ENCODE measurements at places on chromosomes 6 and 20. TPM values are rescaled to one million over a fixed set of nuclear protein-coding genes. Genes with fewer than 3 reads are reported as not detected.

- peaks cover 24% of the 10 kb centered on the region for H3K36me3 ChIP-seq
- DNase-seq, result no peak
- H3K27ac ChIP-seq, result no peak overlapping the region
- H3K4me3 ChIP-seq, result no peak overlapping the region
These were observed 79.0 kb downstream of the SYNJ2 start for GRCh38 chr6:158060455-158061360.

- DNase-seq, result peak; percentile 52
- H3K4me3 ChIP-seq, result peak overlapping the region; percentile 95
- H3K4me1 ChIP-seq, result peaks cover 58% of the 10 kb centered on the region
These were observed 491 bp downstream of the GPSM3 start for GRCh38 chr6:32191696-32192607.

GRCh38 chr20:47141941-47142773, 214.3 kb downstream of the ZMYND8 start:
- H3K27me3 ChIP-seq, result no peaks in the 10 kb centered on the region
- H3K4me1 ChIP-seq, result no peaks in the 10 kb centered on the region
- H3K4me3 ChIP-seq, result no peak overlapping the region
- no peak overlapping the region for H3K27ac ChIP-seq
- H3K36me3 ChIP-seq, result no peaks in the 10 kb centered on the region

- H3K27me3 ChIP-seq, result peaks cover 20% of the 10 kb centered on the region
- no peaks in the 10 kb centered on the region for H3K4me1 ChIP-seq
- H3K4me3 ChIP-seq, result no peak overlapping the region
- H3K36me3 ChIP-seq, result peaks cover 2% of the 10 kb centered on the region
- no peak for DNase-seq
These were observed 44.2 kb upstream of the TNFRSF21 start for GRCh38 chr6:47353871-47354270.

DNA sequence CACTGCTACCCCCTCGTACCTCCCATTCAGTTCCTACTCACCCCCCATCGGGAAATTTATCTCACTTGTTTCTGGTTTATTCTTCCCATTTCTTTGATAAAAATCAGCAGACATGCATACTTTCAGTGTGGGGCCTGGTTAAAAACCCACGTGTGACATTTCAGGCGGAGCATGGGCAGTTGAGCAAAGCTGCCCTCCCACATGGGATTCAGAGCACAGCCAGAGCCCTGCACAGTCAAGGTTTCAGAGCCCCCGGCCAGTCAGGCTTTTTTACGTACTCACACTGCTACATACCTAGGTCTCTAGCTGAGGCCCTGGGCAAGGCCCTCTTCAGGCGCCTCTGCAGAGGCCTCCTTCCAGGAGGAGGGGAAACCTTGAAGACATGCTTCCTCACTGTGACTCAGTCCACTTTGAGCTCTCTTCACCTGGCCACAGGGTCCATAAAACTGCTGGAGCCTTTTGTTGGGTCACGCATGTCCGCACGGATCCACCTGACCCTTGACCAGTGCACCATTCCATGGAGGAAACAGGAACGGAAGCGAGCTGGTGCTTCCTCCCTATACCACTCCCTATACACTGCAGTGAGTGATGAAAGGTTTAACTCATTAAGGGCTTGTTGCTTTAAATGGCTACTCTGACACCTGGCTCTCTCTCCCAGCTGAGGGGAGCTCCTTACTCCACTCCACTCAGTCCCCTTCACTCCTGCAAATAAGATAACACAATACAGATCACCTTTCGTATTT, 713.3 kb downstream of the PRKN start:
- DNase-seq, result no peak
- no peak overlapping the region for H3K4me3 ChIP-seq
- no peaks in the 10 kb centered on the region for H3K36me3 ChIP-seq
- no peak overlapping the region for H3K27ac ChIP-seq

- no peak for DNase-seq
- H3K36me3 ChIP-seq, result peaks cover 2% of the 10 kb centered on the region
- no peak overlapping the region for H3K27ac ChIP-seq
These were observed 258.0 kb downstream of the TMEM242 start for GRCh38 chr6:157065366-157065765.

GRCh38 chr6:157514659-157515496, 133.9 kb downstream of the ZDHHC14 start:
- DNase-seq, result no peak
- no peaks in the 10 kb centered on the region for H3K36me3 ChIP-seq
- no peaks in the 10 kb centered on the region for H3K27me3 ChIP-seq
- H3K4me3 ChIP-seq, result no peak overlapping the region

DNA sequence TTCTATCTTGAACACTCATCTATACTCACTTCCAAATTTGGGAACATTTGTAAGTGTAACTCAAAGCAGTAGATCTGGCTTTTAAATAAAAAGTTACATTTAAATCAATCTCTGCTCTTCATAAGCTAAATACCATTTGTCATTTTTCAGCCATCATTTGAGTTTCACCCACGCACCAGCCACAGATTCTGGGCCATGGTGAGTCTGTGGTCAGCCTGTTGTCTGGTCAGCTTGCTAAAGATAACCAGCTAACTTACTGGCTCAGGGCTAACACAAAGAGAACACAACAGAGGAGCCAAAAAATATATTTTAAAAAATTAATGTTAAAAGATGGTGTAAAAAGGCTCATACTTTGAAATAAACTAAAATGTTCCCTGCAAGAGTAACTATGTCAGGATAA, 181.3 kb downstream of the KIF6 start:
- no peak overlapping the region for H3K4me3 ChIP-seq
- H3K27ac ChIP-seq, result no peak overlapping the region
- peaks cover 9% of the 10 kb centered on the region for H3K27me3 ChIP-seq
- no peaks in the 10 kb centered on the region for H3K36me3 ChIP-seq
- DNase-seq, result no peak

- H3K27ac ChIP-seq, result no peak overlapping the region
- no peak overlapping the region for H3K4me3 ChIP-seq
- peaks cover 3% of the 10 kb centered on the region for H3K27me3 ChIP-seq
- H3K4me1 ChIP-seq, result no peaks in the 10 kb centered on the region
These were observed 150.7 kb downstream of the FRK start for GRCh38 chr6:115909923-115910546.

CCN2 gene
- not detected for total RNA-seq

CCN6 gene
- not detected for total RNA-seq

LPA gene
- total RNA-seq, result not detected

TSHZ2 gene
- total RNA-seq, result 37.8 TPM

CCR6 gene
- total RNA-seq, result 0.37 TPM

Data from activated naive CD4-positive, alpha-beta T cell treated with anti-CD3 and anti-CD28 coated beads for 36 hours (primary cell).